Hematopoietic multipotent progenitor cell treated with erythropoietin and hydrocortisone succinate and interleukin-3 and kit ligand, for 15 days (in vitro differentiated cells): ENCODE measurements at places on chromosomes 12 and 14.

GRCh38 chr12:81221681-81222080, 143.8 kb downstream of the ACSS3 start:
- no peak for DNase-seq

DNA sequence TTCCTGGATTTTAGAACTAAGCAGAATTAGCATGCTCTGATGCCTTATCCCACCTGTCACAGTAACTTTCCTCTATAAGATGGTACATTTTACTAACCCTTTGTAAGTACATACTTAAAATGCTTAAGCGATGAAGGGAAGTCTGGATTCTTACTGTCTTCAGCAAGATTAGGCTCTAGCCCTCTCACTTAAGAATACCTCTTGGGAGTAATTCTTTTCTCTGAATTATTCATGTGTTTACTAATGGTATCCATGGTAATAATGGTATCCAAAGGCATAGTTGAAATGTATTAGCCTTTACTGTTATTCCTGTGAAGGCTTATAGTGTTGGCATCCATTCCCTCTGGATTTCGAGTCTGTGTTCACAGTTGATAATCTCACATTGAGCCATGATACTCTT, 176.9 kb downstream of the MON2 start:
- DNase-seq, result no peak

DNA sequence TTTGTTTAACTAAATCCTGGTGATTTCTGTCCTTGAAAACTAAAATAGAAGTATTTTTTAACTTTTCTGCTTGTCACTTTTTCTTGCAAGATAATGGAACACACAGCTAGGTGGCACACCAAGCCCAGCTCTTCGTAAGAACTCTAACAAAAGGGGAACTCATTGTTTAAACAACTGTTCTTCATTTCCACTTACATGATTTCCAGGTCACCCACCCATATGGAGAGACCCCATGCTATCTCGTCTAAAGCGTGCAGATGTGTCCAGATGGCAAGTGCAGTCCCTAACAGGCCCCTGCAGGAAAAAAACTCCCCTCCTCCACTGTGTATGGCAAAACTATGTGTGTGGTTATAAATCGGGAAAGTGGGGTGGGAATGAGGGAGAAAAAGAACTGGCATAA, 43.3 kb upstream of the NT5DC3 start:
- DNase-seq, result no peak

DNA sequence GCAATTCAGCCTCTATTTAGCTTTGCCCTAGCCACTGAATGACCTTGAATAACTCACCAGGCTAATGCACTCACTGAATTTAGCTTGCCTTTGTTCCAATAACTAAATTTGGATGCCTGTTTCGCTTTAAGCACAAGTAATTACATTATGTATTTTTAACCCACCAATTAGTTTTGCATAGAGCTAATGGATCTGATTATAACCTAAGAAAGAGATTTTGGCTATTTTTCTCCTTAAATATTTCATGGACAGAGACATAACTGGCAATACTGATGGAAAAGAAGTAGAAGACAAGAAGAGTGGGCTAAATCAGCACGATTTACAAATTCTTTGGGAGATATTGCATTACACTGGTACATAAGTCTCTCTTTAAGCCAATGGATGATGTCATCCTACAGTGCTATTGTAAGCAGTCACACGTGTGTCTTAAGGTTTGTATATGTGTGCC, 85.7 kb downstream of the AKAP6 start:
- DNase-seq, result no peak

- no peak for DNase-seq
Measured at GRCh38 chr12:38921025-38921677, 15.8 kb upstream of the CPNE8 start.

DNA sequence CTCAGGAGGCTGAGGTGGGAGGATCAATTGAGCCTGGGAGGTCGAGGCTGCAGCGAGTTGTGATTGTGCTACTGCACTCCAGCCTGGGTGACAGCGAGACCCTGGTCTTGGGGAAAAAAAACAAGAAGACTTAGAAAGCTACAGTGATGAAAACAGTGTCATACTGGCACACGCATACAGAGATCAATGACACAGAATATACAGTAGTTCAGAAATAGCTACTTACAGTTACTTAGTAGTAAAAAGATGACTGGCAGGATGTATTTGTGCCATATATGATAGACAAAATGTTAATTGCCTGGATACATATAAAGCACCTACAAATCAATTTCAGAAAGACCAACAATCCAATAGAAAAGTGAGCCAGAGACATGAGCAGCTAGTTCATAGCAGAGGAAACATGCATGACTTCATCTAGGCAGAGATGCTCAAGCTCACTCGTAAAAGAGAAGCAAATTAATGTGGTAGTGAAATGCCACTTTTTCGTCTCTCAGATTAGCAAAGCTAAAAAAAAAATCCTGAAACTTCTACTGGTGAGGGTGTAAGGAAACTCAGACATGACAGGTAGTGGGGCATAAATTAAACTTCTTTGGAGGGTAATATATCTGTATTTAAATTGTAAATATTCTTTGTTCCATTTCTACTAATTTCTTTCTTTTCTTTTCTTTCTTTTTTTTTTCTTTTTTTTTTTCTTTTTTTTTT, 2.5 kb upstream of the ALDH2 start:
- DNase-seq, result no peak

DNA sequence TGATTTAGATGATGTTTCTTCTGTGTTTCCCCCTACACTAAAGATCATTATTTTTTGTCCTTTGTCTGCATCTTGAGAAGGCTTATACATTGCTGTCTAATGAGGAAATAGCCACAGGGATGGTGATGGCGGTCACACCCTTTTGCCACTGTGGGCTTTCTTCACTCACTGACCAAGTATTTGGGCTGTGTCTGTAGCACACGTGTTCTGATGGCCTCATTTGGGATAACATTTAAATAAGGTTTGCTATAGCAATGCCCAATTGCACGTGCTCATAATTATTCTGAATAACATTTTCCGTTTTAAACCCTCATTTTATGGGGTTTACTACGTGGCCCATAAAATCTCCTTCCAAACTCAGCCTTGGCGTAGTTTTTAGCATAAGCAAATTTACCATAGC, 230.3 kb upstream of the PRICKLE1 start:
- DNase-seq, result no peak

- no peak for DNase-seq
Measured at GRCh38 chr14:75884198-75884611, 97.6 kb downstream of the TGFB3 start.
